ENCODE measurements at places on chromosomes 5 and 9.

DNA sequence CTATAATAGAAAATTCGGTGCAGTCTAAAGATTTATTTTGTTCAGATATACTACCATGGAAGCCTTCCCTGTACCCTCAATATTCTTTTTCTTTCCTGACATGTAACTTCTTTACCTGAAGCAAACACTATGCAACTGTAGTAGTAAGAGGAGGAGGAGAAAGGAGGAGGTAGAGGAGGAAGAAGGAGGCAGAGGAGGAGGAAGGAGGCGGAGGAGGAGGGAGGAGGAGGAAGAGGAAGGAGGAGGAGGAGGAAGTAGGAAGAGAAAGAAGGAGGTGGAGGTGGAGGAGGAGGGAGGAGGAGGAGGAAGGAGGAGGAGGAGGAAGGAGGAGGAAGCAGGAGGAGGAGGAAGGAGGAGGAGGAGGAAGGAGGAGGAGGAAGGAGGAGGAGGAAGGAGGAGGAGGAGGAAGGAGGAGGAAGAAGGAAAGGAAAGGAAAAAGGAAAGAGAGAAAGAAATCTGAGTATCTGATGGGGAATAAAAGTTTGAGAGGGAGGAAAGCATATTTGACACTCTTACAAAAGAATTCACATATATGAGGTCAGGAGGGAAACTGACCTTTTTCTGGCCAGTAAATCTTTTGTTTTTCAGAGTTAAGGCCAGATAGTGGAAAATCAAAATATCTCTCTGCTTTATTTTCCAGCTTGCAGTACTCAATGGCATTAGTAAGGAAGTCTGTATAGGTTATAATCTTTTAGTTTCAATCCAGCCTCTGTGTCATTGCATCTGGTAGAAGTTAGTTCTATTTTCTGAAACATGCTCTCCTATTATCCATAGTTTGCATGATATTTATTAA, 114.5 kb upstream of the LPAR1 start:
- DNase-seq: no peak

DNA sequence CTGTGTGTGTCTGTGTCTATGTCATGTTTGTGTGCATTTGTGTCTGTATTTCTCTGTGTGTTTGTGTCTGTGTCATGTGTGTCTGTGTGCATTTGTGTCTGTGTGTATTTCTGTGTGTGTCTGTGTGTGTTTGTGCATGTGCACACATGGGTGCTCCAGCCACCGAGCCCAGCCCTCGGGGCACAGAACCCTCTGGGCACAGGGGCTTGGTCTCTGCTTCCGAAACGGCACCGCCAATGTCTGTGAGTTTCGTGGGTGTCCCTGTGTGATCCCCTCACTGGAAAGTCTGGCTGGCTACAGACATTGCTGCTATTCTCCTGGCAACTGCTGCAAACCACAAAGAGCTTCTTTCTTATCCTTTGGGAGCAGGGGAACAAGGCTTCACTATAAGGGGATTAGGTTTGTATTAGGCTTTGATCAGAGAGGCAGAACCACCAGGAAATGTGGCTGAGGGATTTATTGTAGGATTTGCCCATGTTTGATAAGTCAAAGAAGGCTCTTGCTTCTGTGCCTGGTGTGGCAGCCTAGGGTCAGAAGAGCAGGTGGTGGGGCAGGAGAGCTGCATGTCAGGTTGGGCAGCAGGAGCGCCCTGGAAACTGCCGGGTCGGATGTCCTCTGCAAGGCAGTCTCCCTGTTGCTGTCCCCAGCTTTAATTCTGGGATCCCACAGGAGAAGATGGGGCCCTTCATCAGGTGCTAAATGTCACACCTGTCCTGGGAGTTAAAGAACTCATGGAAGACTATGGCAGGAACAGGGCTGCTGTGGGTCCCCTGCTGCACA, 39.6 kb upstream of the FCN1 start:
- DNase-seq: no peak

DNA sequence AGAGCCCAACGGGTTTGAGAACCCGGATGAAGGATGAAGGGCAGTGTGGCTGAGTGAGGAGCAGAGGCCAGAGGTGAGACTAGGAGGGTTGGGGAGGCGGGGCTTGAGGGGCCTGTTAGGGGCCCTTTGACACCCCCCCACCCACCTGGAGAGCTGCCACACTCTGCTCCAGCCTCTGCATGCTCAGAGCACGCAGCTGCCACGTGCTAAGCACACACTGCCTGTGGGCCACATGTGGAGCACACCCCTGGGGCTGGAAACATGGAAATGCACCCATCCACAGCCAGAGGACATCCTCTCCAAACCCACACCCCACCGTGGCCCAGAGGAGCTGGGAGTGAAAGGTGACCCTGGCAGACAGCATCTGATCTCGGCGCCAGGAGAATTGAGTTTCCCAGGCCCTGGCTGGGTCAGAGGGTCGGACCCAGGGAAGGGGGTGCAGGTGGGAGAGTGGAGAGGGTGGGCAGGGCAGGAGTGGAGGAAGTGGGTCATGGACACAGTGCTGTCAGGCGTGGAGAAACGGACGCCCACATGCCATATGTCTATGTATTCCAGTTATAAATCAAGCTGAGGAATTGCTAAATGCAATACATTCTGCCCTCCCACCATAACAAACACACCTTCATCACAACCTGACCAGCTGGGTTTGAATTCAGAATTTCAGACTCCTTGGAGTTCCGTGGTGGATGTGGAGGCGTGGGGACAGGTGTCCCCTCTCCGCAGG, 5.9 kb downstream of the DNM1 start:
- DNase-seq: no peak

DNA sequence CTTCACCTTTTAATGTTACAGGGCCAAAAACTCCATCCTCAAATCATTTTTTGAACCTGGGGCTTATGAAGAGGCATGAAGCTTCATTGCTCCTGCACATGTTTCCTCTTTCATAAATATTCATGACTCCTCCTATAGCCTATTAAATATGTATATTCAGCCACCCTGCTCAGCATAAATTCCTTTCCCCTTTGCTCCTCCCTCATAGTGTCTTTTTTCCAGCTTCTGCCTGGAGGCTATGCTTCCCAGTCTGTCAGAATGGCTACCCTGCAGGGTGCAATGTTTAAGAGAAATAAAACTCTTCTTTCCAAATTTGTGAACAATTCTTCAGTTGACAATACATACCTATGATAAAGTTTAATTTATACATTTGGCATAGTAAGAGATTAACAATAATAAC, 1082.9 kb upstream of the CDH18 start:
- no peak for DNase-seq

DNA sequence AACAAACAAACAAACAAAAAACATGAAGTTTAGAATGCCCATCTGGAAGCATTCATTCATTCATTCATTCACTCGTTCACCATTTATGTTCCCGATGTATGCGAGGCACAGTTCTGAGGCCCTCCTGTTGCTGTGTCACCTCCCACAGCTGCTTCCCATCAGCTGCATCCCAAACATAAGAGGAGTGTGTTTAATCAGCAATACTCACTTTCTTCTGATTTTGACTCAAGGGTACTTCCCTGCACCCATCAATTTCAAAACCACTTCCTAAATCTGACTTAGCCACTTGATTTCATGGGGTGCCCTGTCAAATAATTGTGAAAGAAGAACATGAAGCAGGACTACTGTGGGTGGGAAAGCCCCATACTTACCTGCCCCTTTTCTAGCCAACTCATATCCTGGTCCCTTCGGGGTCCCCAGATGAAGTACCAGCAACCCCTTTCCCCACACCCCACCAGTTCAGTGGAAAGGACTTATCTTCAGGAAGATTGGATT, 128.0 kb upstream of the IL12B start:
- no peak for DNase-seq

DNA sequence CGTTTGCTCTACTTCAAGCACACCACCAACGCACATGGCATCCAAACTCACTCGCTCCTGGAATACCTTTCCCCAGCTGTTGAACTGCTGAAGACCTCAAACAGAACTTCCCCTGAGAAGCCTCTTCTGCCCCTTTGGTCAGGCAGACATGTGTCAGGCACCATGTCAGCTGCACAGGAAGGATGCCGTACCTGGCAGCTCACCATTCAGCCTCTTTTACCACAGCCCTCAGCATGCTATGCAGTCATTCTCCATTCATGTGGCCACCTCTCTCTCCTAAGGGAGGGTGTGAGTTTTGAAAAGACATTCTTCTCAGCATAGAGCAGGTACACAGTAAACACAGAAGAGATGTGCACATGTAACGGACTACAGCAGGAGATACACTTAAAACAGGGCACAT, 14.2 kb downstream of the IL4 start:
- DNase-seq: no peak

DNA sequence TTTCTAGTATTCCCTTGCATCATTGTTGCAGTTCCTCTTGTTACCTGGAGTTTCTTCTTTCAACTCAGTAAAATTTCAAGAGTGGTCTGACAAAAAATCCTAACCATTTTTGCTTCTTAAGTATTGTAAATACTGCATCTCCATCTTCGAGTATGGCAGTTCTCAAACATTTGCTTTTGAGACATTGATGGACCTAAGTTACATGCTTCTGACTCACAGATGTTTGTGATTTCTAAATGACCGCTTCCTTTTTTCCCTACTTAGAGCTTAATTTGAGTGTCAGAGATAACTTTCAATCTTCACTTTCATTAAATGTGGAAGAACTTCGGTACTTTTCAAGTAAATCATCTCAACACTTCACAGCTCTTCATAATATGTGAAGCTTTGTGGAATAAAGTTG, 4.2 kb downstream of the UHRF2 start:
- DNase-seq: peak; percentile 60

GRCh38 chr9:14153310-14153720, 160.6 kb downstream of the NFIB start:
- DNase-seq: no peak

DNA sequence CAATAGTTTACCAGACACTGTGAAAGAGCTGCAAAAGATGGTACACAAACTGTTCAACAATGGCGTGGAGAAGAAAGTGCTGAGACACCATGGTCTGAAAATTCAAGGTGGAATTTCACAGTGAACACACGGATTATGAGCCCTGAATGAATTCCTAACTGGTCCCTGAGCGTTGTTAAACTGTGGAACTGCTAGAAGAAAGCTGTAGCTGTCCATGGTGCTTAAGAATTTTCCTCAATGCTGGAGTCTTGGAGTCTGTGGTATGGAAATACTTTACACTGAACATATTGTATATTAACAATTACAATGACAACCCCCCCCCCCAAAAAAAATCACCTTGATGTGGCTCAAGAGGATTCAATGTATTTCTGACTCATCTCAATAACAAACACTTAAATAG, 68.5 kb downstream of the SLC24A2 start:
- DNase-seq: peak; percentile 2

DNA sequence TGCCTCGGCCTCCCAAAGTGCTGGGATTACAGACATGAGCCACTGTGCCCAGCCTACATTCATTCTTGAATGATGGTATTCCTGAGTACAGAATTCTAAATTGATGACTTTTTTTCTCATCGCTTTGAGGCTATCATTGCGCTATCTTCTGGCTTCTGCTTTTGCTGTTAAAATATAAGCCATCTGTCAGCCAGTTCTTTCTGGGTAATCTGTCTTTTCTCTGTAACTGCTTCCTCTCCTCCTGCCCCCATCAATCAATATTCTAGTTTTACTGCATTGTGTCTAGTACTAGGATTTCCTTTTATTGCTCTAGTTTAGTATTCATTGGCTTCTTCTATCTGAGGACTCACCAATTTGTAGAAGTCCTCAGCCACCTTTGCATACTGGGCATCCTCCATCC, 89.0 kb downstream of the PLPP1 start:
- no peak for DNase-seq

- peak; percentile 59 for DNase-seq
These were observed at the start of gene FRMPD1 for GRCh38 chr9:37650873-37651768. Gene FRMPD1, plus strand, starts transcription at chr9:37650954. Its CDS starts 41,688 bp downstream, at chr9:37692642.

- DNase-seq: no peak
These were observed 139.4 kb downstream of the MACIR start for GRCh38 chr5:103397739-103398581.

DNA sequence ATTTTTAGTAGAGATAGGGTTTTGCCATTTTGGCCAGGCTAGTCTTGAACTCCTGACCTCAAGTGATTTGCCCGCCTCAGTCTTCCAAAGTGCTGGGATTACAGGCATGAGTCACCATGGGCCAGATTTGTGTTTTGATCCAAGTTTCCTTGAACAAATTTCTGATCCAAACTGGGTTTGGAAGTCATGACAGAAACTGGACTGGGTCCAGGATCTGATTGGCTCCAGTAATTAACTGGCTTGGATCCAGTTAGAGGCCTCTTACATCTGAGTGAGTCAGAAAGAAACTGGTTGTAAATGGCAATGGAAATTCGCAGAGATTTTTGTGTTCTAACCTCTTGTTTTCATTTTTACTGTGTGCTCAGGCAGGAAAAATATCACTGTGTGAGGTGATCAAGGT, 141.6 kb downstream of the SLC25A46 start:
- DNase-seq: no peak

DNA sequence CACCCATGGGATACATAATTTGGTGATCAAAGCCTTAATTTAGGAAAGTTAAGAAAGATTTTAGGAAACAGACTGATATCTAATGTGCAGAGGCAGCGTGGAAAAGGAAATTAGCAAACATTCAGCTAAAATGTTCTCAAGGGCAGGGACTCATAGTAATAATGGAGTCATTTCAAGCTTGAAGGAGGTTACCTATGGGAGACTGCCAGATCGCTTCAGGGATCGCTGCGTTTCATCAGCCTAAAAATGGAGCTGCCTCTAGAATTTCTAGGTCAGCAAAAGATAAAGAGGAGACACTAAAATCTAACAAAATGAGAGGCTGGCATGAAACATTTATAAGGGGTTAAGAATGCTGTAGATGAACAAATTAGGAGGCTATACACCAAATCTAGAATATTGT, 115.5 kb downstream of the APBA1 start:
- DNase-seq: no peak

DNA sequence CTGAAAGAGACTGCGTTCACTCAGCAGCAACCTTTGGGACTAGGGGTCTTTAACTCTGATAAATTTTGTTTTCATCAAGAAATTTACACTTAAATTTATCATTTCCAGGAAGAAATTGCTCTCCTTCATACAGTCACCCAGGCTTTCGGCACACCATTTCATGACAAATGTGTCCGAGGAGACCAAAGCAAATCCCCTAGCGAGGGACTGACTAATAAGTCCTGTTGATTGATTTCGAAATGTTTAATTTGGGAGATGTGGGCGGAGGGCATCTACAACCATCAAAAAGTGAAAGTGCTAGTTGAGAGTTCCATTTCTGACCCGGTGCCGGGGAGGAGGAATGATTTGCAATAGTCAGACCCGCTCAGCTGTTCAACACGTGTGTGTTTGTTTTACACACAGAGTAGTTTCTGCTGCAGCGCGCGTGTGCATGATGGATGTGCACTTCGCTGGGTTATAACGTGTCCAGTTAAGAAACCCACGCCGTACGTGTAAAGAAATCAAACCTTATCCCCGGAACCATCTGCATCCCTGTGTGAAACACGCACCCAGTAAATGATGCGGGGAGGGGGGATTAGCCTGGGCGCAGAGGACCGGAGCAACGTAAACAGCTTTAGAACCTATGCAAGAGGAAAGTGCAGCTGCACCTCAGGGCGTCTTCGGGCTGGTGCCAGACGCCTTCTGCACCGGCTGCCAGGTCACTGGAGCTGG, 845 bp upstream of the NR4A3 start:
- DNase-seq: peak; percentile 90

DNA sequence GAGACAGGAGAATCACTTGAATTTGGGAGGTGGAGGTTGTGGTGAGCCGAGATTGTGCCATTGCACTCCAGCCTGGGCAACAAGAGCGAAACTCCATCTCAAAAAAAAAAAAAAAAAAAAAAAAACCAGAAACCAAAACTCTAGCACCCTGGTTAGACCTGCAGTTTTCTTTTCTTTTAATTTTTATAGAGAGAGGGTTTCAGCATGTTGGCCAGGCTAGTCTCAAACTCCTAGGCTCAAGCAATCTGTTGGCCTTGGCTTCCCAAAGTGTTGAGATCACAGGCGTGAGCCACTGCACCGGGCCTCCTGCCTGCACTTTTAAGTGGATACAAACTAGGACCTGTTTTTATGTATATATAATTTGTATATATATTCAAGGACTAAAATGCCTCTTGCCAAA, 12.9 kb upstream of the MTMR12 start:
- no peak for DNase-seq

Data from NAMALWA (cell line).